ENCODE measurements at places on chromosomes 2 and 18. TPM values are rescaled to one million over a fixed set of nuclear protein-coding genes. Genes with fewer than 3 reads are reported as not detected.

AOX1 gene
- total RNA-seq, result 2.2 TPM

SLC4A1AP gene
- total RNA-seq, result 18.8 TPM

ACMSD gene
- not detected for total RNA-seq

TRABD2A gene
- 0.45 TPM for total RNA-seq

STAM2 gene
- total RNA-seq, result 30.3 TPM

MARCHF7 gene
- 133 TPM for total RNA-seq
